ENCODE measurements at places on chromosomes 1 and 21.

DNA sequence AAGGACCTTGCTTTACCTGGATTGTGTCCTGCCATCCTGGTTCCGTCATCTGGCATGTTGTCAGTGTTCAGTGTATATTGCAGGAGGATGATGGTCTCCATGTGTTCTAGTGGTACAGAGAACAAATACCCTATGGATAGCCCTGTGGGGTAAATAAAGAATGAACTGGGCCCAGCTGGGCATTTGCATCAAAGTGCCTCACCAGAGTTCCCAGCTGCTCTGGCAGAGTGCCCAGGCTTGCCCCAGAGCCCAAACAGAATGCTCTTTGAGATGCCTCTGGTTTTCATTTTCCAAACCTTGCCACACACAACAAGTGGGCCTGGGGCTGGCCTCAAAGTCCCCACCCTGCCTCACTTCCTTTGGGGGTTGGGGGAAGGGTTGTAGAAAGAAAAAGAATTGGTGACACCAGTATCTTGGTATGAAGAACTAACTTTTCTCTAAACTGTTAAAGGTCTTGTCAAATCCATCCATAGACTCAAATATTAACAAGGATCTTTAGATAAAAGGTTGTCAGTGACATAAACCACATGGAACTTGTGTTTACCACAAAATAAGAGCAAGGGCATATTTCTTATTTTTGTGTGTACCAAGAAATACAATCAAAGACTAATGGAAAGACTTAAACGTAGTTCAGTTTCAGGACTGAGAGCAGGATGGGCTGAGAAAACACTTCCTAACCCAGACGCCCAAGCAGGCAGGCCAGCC lies 82.2 kb downstream of the LMO4 start:
- no peak overlapping the region for H3K27ac ChIP-seq
- H3K4me3 ChIP-seq: no peak overlapping the region
- no peak for DNase-seq
- H3K4me1 ChIP-seq: no peaks in the 10 kb centered on the region
- H3K27me3 ChIP-seq: no peaks in the 10 kb centered on the region
- H3K36me3 ChIP-seq: no peaks in the 10 kb centered on the region

GRCh38 chr21:19322360-19322759 lies 918.8 kb upstream of the TMPRSS15 start:
- H3K27ac ChIP-seq: no peak overlapping the region
- H3K4me1 ChIP-seq: no peaks in the 10 kb centered on the region
- H3K27me3 ChIP-seq: no peaks in the 10 kb centered on the region
- no peak for DNase-seq

- no peak overlapping the region for H3K4me3 ChIP-seq
- no peaks in the 10 kb centered on the region for H3K36me3 ChIP-seq
- DNase-seq: no peak
- no peaks in the 10 kb centered on the region for H3K4me1 ChIP-seq
Measured at GRCh38 chr1:211813590-211813989, 17.0 kb downstream of the LPGAT1 start.

- H3K4me1 ChIP-seq: no peaks in the 10 kb centered on the region
- no peaks in the 10 kb centered on the region for H3K27me3 ChIP-seq
- no peak for DNase-seq
- H3K4me3 ChIP-seq: no peak overlapping the region
- H3K27ac ChIP-seq: no peak overlapping the region
- H3K36me3 ChIP-seq: no peaks in the 10 kb centered on the region
Measured at GRCh38 chr1:151562661-151563060, 22.6 kb downstream of the TUFT1 start.

DNA sequence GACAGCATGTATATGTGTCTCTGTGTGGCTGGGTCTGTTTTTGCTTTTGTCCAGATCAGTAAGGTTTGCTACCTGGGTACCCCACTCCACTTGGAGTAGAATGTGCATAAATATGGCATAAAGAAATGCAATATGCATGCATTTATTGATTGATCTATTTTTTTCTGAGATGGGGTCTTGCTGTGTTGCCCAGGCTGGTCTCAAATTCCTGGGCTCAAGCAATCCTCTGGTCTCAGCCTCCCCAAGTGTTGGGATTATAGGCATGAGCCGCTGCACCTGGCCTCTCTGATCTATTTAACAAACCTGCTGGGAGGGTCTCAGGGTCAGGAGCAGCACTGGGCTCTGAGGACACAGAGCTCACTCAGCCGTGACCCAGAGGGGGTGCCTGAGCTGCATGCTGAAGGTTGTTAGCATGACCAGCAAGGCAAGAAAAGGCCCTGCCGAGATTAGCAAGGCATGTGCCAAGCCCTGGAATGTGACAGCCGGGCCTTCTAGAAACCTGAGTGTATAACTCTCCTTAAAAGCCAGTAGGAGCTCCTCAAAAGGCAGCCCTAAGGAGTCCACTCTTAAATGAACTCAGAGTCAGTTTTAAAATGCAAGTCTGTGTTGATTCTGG lies 22.5 kb downstream of the PCSK9 start:
- H3K27me3 ChIP-seq: no peaks in the 10 kb centered on the region
- no peak for DNase-seq
- H3K27ac ChIP-seq: no peak overlapping the region
- H3K36me3 ChIP-seq: no peaks in the 10 kb centered on the region

DNA sequence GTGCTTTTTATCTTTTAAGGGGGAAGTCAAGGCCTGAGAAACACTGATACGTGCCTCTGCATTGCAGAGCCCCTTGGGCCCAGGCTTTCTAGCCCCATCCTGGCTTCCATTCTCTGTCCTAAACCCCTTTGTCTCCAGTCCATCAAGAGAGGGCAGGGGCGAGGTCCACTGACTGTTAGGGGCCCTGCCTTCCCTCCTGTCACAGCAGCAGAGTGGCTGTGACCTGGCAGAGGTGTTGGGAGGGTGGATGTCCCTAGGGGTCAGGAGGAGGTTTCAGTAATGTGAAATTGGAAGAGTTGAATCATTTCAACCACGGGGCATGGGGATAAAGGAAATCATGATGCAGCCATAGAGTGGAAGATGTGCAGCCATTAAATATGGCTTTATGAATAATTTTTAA lies 24.0 kb downstream of the SOX13 start:
- H3K27me3 ChIP-seq: no peaks in the 10 kb centered on the region
- H3K4me3 ChIP-seq: no peak overlapping the region
- H3K27ac ChIP-seq: no peak overlapping the region
- peaks cover 4% of the 10 kb centered on the region for H3K4me1 ChIP-seq
- H3K36me3 ChIP-seq: no peaks in the 10 kb centered on the region

- H3K4me1 ChIP-seq: peaks cover 26% of the 10 kb centered on the region
- H3K36me3 ChIP-seq: peaks cover 8% of the 10 kb centered on the region
- no peaks in the 10 kb centered on the region for H3K27me3 ChIP-seq
- peak overlapping the region; percentile 95 for H3K4me3 ChIP-seq
- peak overlapping the region; percentile 93 for H3K27ac ChIP-seq
Measured at GRCh38 chr21:46324390-46325072, 575 bp downstream of the PCNT start.

- no peak overlapping the region for H3K27ac ChIP-seq
- H3K27me3 ChIP-seq: peaks cover 6% of the 10 kb centered on the region
- no peaks in the 10 kb centered on the region for H3K4me1 ChIP-seq
Measured at GRCh38 chr1:5509664-5510452, 482.4 kb downstream of the NPHP4 start.

DNA sequence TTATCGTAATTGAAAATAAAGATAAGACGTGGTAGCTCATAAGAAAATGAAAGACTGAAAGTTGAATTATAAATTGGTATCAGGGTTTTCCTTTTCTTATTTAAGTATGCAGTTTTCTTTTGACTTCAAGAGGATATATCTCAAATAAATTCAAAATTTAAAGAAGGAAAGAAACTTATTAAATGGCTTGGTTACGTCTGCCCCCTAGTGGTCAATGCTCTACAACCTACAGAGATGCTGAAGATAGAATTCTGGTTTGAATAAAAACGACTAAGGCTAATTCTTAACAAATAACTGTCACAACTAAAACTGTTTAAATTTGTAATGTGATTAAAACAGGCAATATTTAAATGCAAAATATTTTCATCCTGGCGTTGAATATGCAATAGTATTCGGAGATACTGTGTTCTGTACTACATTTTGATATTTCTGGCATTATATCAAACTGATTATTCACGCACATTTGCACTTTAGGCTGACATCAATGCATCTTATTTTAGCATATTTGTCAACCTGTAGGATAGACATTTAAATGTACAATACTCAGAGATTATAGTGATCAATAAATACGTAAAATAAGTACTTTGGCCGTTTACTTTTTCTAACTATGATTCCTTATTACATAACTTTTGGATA lies 26.8 kb downstream of the IFI44 start:
- no peaks in the 10 kb centered on the region for H3K4me1 ChIP-seq
- H3K27me3 ChIP-seq: no peaks in the 10 kb centered on the region
- no peak overlapping the region for H3K4me3 ChIP-seq
- H3K36me3 ChIP-seq: no peaks in the 10 kb centered on the region
- DNase-seq: peak; percentile 43

Data from CD8-positive, alpha-beta memory T cell (primary cell).